Mesenteric fat pad (tissue), 1 donor: ENCODE measurements at places on chromosomes 5 and 9. TPM values are rescaled to one million over a fixed set of nuclear protein-coding genes. Genes with fewer than 3 reads are reported as not detected.

GRCh38 chr5:135254183-135254582 lies 144.8 kb downstream of the MACROH2A1 start:
- no peak for DNase-seq

DNA sequence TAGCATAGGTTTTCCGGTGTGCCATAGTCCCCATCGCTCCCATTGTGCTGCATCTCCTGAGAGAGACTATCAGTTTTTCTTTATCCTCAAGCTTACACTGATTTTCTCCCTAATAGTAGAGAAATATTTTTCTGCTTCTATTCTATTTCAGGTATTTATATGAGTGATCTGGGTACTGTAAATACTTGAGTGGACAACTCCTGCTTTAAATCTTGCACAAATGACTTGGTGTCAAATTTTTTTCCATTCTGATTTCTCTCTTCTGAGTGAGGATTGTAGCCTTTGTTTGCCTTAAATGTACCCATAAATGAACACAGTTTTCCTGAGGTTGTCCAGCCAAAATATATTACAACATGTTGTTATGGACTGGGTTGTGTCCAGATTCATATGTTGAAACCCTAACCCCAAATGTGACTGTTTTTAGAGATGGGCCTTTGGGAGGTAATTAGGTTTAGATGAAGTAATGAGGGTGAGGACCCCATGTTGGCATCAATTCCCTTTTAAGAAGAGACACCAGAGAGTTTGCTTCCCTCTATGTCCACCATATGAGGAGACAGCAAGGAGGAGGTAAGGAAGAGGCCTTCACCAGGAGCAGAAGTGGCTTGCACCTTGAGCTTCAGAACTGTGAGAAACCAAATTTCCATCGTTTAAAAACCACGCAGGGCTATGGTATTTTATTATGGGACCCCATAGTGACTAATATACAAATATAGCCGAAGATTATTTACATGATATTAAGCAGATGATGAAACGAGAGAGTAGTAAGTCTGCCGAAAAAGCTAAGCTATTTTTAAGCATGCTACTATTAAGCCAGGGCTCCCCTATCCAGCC lies 336.4 kb upstream of the MPDZ start:
- DNase-seq, result no peak

DNA sequence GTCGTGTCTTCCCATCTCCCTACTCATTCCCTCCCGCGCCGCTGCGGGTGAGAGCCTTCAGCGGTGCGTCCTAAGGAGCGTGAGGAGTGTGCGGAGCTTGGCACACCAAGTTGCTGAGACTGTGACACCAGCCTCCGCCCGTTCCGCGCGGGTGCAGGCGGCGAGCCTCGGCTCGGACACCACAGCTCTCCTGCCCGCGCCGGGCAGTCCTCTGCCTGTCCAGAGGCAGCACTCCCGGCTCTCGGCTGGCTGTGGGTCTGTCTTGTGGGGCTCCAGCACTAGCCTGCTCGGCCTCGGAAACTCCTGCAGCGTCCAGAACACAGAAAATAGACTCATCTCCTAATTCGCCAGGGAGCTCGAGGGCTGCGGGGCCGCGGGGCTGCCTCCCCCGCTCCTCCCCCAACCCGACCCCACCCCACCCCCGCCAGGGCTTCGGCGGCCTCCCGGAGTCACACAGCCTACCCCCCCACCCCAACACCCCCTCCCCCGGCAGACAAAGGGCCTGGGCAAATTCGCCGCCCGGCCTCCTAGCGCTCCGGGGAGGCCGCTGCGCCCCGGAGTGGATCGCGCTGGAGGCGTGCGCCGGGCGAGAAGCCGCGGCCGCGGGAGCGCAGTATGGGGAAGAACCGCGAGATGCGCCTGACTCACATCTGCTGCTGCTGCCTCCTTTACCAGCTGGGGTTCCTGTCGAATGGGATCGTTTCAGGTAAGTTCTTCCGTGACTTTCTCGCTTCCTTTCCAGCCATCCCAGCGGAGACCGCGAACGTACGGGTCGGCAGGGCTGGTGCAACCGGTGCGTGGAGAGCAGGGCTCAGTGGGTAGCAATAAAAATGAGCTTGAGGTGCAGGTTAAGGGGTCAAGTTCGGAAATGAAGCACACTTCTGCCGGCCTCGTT lies at the start of gene ADAMTS19:
TSS of gene ADAMTS19 (plus strand) at position 522 of the 895 bp plus-strand sequence. CDS start at position 616, 94 bp downstream.
- DNase-seq, result no peak

C5orf58 gene
- total RNA-seq, result not detected

HTR1A gene
- total RNA-seq, result not detected

GPX8 gene
- total RNA-seq, result 20.5 TPM
